CD4-positive, alpha-beta T cell treated with Interleukin-15 for 4 hours (primary cell): ENCODE measurements at places on chromosomes 1 and 21.
A peak's percentile ranks its signal among the peaks of the same experiment; 100 is the strongest.

GRCh38 chr1:214123061-214123784, 135.4 kb downstream of the PROX1 start:
- peak; percentile 7 for DNase-seq

DNA sequence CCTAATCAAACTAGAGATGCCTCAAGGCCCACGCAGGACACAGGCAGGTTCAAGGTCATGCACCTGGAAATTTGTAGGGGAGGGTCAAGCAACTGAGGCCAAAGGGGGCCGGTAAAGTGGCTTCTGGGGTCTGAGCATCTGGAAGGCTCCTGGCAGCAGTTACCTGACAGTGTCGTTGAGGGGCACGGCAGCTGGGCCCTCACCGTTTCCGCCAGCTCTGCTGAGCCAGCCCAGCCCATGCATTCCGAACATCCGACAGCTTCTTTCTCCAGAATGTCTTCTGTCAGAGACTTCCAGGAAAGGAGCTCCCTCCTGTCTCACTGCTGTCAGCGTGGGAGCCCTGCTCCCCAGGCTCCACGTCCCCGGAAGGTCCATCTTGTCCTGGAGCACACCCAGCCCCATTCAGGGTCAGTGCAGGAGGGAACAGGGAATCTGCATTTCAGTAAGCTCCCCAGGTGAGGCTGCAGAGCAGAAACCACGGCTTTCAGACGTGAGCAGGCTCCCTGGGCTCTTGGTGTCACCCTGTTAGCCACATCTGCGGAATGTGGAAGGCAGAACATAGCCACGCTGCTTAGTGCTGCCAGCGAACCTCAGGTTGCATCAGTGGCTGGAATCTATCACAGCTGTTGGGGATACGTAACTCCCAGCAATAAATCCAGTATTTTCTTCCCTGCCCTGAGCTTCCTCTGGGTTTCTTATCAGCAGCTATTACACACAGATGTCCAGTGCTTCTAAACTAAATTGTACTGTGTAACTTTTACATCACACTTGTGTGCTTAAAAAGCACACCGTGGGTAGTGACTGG, 36.3 kb upstream of the FAM3B start:
- no peak for DNase-seq

GRCh38 chr1:210482491-210482890, 153.8 kb downstream of the HHAT start:
- DNase-seq: no peak

DNA sequence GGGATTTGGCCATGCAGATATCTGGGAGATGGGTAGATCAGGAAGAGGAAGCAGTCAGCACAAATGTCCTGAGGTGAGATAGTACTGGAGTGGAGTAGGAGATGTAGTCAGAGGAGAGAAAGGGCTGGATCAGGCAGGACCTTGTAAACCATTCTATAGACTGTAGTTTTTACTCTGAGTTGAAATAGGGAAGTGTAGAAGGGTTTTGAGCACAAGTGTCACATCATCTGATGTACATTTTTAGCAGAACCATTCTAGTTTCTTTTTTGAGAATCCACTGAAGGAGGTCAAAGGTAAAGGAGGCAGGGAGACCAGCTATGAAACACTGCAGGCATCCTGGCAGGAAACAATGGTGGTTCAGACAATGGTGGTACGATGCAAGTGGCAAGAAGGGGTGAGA, 194.6 kb upstream of the RRP15 start:
- no peak for DNase-seq

DNA sequence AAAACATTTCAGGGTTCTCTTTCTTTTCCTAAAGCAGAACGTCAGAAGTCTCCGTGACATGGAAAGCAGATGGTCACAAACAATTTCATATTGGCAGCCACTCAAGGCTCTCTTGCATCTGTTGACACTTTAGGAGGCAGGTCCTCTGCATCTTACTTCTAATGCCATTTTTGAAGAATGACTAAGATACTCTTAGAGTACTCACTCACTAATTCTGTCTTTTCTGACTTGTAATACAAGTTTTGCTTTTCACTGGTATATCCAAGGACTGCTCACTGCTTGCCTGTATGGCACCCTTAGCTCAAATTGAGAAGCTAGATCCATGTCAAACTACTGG, 68.3 kb downstream of the PRRX1 start:
- DNase-seq: no peak

DNA sequence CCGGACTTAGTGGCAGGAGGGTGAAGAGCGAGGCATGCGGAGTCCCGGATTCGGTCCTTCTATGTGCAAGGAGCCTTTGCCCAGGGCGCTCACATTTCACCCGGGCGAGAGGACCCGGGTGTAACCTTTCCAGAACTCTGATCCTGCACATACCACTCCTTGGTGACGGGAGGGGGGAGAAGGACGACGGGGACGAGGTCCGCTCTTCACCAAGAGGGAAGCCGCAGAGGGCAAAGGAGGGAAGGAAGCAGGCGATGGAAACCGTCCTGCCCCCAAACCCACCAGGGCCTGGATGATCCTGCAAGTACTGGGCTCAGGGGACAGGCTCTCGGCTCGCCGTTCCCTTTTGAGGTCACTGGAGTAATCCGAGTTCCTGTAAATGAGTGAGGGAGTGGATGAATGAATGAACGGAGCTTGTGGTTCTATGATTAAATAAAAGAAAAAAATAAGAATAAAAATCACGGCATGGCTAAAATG, 993 bp downstream of the SYPL2 start:
- DNase-seq: no peak

DNA sequence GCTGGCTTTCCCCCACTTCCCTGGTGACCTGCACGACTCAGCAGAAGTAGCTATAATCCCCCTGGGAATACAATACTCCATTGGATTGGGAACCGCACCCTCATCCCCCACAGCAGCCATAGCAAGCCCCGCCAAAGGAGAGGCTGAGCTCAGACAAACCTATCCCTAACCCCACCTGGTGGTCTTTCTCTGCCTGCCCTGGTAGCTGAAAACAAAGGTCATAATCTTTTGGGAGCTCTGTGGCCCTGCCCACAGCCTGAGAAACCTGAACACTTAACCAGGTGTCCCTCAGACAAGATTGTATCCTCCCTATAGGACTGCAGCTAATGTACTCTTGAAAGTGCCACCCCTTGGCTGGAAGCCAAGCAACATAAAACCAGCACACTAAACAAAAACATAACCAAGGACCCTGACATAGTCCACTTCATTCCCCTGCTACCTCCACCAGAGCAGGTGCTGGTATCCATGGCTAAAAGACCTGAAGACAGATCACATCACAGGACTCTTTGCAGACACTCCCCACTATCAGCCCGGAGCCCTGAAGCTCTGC, 71.6 kb upstream of the RUNX1 start:
- DNase-seq: no peak

DNA sequence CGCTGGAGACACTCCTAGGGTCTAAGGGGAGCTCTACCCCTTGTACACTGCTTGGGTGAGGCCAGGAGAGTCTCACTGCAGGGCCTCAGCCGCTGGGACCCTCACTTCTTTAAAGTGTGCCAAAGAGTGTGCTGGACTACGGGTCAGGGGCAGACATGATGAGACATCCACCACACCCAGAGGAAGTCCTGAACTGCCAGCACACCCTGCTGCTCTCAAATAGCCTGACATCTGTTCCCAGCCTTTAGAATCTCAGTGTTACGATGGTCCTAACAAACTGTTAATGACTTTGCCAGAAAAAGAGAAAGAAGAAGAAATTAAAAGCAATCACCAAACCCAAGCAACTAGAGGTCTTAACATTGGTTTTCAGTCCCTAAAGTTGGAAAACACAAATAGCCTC, 49.0 kb downstream of the MRPL37 start:
- no peak for DNase-seq

DNA sequence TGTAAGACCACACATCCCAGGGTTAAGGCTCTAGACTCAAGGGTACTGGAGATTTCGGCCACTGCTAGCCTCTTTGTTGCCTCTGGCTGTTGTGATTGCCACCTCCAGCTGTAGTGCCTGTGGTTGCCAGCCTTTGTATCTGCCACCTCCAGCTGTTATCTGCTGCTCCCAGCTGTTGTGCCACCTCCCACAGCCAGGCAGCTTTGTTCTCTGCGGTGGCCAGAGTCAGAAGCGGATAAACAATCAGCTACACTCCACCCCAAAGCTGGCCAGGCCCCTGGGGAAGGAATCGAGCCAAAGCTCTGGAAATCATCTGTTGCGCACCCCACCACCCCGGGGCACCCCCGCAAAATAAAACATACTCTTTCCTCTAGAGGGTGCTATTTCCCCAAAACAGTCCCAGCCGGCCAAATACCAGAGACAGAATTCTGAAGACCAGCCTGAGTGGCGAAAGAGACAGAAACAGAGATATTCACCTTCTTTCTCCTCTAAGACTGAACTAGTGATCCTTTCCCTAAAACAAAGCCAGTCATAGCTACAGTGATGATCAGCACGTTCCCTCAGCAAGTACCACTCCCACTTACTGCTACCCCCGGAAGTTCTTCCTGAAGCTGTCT, 14.8 kb upstream of the PIGM start:
- peak; percentile 56 for DNase-seq

GRCh38 chr21:43858806-43859648, 6.0 kb upstream of the AGPAT3 start:
- DNase-seq: no peak

DNA sequence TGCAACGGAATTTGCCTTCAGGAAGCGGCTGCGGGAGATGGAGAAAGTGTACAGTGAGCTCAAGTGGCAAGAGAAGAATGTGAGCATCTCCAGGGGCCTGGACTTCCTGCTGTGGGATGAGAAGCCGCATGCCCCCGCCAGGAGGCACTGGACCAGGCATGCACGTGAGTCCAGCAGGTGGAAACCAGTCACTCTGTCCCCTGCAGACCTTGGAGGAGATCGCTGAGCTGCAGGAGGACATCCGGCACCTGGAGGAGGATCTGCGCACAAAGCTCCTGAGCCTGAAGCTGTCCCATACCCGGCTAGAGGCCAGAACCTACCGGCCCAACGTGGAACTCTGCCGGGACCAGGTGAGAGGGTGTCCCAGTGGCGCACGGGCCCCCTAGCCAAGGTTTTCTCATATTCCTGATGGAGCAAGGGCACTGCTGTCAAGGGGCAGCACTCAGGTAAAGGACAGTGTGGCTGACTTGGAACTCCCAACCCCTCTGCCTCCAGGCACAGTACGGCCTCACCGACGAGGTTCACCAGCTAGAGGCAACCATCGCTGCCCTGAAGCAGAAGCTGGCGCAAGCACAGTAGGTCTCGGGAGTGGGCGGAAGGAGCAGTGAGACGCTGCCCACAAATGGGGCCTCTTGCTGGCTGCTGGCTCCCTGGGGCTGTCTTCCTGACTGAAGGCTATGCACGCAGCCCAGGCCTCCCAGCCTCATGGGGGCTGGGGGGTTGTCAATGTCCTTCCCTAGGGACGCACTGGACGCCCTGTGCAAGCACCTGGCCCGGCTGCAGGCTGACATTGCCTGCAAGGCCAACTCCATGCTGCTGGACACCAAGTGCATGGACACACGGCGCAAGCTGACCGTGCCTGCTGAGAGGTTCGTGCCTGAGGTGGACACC, 1.2 kb upstream of the ADPRS start:
- no peak for DNase-seq
